ENCODE measurements at places on chromosomes 4 and X. TPM values are rescaled to one million over a fixed set of nuclear protein-coding genes. Genes with fewer than 3 reads are reported as not detected.

DNA sequence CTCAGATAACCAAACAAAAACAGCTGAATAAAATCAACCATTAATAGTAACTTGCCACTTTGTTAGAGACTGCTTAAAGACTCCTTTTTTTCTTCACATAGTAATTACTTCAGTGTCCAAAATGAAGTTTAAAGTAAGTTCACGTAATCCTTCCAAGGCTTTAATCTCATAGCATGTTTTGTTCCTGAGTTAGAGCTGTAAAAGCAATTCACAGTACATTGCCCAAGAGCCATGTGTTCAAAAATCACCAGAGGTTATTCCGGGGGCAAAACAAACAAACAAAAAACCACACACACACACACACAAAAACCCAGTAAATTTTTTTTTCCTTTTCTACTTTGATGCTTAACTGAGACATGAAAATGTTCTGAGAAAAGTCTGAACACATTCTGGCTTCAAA lies 6.1 kb downstream of the GPR82 start:
- H3K36me3 ChIP-seq, result no peaks in the 10 kb centered on the region
- H3K27ac ChIP-seq, result no peak overlapping the region
- no peaks in the 10 kb centered on the region for H3K4me1 ChIP-seq
- H3K4me3 ChIP-seq, result no peak overlapping the region

DNA sequence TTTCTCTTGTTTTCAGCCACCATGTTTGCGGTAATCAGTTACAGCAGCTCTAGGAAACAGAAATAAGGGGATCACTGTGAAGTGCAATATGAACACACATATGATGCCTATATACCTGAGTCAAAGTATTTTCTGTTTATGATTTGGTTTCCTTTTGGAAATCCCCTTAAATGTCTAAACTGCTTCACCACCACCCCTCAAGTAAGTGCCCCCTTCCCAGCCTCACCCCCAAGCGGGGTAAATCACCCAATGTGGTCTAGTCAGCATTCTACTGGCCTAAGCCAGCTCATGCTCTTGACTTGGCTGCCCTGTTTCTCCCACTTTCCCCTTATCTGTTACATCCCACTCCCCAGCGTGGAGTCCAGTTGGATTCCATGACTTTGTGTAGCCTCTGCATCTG lies 176.5 kb downstream of the QDPR start:
- no peak overlapping the region for H3K4me3 ChIP-seq
- H3K27me3 ChIP-seq, result no peaks in the 10 kb centered on the region
- H3K4me1 ChIP-seq, result no peaks in the 10 kb centered on the region
- no peaks in the 10 kb centered on the region for H3K36me3 ChIP-seq
- H3K27ac ChIP-seq, result no peak overlapping the region
- DNase-seq, result no peak

- no peak for DNase-seq
- no peaks in the 10 kb centered on the region for H3K27me3 ChIP-seq
- no peaks in the 10 kb centered on the region for H3K4me1 ChIP-seq
- H3K27ac ChIP-seq, result no peak overlapping the region
- no peak overlapping the region for H3K4me3 ChIP-seq
- H3K36me3 ChIP-seq, result no peaks in the 10 kb centered on the region
Observed at GRCh38 chr4:113436360-113436759, 325.2 kb downstream of the CAMK2D start.

DNA sequence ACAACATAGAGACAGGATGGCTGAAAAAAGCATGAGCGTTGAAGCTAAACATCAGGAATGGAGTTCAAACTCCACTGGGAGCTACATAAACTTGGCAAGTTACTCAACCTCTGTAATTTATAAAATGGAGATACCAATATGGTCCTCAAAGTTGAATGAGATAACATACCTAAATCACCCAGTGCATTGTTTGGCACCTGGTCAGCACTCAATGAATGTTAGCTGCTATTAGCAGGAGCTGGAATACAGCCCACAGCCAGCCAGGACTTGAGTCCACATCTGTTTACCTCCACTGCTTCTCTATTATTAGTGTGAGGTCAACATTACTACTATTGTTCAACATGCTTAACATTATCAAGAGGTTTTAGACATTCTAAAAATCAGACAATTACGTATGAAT lies 97.9 kb downstream of the NR3C2 start:
- no peaks in the 10 kb centered on the region for H3K4me1 ChIP-seq
- H3K27me3 ChIP-seq, result no peaks in the 10 kb centered on the region
- no peak for DNase-seq
- H3K27ac ChIP-seq, result no peak overlapping the region
- no peaks in the 10 kb centered on the region for H3K36me3 ChIP-seq
- H3K4me3 ChIP-seq, result no peak overlapping the region

GRCh38 chr4:97027728-97028410 lies 1115.4 kb downstream of the STPG2 start:
- H3K36me3 ChIP-seq, result no peaks in the 10 kb centered on the region

PARM1 gene
- 90.4 TPM for polyA plus RNA-seq

SPACA5 gene
- polyA plus RNA-seq, result not detected

TBC1D8B gene
- 6.4 TPM for polyA plus RNA-seq
